ENCODE measurements at places on chromosomes 3 and 15.

- no peak for DNase-seq
Observed at GRCh38 chr15:67090297-67091070, 25.1 kb downstream of the SMAD3 start.

DNA sequence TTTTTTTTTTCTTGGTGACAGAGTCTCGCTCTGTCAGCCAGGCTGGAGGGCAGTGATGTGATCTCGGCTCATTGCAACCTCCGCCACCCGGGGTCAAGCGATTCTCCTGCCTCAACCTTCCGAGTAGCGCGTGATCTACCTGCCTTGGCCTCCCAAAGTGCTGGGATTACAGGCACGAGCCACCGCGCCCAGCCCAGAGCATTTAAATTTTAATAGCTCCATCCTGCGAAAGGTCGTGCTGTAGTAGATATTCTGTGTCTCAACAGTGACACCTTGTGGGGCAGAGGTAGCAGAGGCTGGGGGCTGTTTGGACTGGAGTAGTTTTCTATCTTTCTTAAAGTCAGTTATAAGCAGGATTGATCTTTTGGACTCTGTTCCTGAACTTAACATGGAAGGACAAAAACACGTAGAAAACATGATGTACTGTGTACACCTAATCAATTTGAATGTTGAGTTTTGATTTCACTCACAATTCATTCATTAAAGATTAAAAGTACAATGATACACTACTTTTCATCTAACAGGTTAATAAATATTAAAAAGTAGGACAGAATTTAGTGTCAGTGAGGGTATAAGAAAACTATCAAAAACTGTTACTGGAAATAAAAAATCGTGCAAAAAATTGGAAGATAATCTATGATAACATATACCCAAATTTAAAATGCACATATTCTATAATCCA is 11.0 kb upstream of the PDCD6IP start:
- DNase-seq = peak; percentile 57

DNA sequence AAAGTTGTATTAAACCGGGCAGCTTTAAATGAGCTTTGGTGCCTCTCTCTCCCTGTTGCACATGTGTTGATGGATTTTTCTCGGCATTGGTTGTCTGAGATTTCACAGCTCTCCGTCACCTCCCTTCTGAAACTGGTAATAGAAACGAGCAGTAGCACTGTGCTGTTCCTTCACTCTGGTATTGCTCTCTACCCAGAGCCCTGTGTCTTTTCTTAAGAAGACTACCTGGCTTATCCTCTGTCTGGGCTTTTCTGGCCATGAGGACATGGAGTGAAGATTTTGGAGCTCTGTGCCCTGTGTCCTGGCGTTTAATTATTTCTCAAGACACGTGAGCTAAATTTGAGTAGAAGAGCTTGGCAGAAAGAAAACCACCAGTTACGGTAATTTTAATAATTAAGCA is 209.6 kb upstream of the EIF1B start:
- no peak for DNase-seq

DNA sequence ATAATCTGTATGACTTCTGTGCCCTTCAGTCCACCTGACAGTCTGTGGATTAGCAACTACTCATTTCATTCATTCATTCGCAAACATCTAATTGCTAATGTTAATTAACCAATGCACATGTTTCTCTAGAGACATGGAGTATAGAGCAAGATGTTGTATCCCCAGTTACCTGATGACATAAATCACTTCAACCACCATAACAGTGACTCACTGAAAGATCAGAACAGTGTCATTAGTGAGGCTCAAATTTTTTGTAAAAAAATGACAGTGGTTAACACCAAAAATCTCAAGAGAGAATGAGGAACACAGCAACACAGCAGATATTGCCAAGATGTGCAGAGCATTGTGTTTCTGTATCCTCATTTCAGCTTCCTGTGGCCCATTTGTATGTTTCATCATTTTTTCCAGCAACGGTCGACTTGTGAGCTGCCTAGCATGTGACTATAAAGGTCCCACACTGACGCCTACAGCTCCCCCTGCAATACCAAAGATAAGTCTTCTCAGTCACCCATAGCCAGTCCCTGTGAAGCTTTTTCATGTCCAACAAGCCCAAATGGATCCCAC is 3.7 kb upstream of the PLD1 start:
- DNase-seq = no peak

GRCh38 chr3:55774856-55775255 is 287.8 kb upstream of the WNT5A start:
- DNase-seq = no peak

GRCh38 chr3:98592345-98592935 is 971 bp downstream of the CPOX start:
- no peak for DNase-seq

DNA sequence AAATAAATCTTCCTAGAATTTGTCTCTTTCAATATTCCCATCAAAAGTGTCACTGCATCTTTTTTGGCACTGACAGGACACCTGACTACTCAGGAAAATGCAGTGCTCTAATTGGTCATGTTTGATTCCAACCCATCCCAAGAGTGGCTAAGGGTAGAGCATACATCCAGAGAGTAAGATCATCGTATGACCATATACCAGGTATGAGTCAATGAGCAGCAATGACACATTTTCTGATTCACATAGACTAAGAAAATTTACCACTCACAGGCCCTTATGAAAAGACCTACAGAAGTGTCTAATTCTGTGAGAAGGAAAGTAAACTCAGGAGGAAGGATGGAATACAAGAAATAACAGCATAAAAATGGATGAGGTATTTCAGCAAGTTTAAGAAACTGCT is 434.2 kb downstream of the ZIC1 start:
- no peak for DNase-seq

GRCh38 chr3:68809596-68809995 is 122.8 kb downstream of the TAFA4 start:
- DNase-seq = no peak

- DNase-seq = no peak
Observed at GRCh38 chr3:188294823-188295487, 141.0 kb downstream of the LPP start.

DNA sequence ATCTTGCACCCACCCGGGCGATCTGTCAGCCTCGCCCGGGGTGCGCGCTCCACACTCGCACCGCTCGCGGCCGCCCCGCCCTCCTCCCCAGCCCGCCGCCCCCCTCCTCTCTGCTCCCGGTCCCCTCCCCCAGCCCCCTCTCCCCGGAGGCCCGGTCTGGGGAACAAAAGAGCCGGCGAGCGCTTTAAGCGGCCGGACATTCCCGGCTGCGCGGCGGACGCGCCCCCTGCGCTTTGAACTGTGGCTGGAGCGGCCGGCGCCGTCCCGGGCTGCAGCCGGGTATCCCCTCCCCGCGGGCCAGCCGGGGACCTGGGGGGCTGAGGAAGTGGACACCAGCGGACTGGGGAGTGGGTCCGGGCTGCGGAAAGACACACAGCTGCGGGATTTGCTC is at the start of gene IGDCC3:
TSS of gene IGDCC3 (minus strand) at position 27 of the 391 bp plus-strand sequence. CDS start 214 bp downstream, outside the sequence.
- DNase-seq = no peak

DNA sequence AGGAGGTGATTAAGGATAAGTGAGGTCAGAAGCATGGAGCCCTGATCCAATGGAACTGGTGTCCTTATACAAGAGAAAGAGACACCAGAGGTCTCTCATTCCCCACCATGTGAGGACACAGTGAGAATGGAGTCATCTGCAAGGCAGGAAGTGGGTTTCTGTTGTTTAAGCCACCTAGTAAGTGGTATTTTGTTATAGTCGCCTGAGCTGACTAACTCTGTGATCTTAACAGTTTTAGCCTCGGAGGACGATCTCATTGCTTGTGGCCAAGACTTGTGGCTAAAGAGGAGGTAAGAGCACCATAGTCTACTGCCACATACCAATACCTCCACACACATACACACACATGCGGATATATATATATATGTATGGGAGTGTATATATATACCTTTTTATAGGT is 73.8 kb downstream of the MCTP2 start:
- DNase-seq = no peak

DNA sequence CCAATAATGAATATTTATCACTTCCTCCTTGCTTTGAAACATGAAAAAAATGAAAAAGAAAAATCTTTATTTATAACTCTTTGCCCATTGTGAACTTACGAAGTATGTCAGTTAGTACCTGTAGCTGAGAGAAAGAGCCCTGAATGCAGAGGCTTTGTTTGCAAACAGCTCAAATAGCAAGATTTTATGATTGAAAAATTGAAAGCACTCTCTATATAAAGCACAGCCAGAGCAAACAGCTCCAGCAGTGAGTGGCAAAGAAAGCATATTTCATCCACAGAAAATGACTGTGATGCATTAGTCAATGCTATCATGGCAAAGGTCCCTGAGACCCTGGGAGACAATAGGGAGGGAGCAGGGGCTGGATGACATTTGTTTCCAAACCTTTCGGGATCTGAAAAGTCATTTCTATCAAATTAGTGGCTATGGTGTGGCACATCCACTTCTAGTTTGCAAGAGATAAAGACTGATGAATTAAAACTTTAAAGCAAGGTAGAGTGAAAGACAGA is 576.1 kb downstream of the OTOL1 start:
- DNase-seq = no peak

GRCh38 chr3:103406320-103406850 is 971.6 kb downstream of the ZPLD1 start:
- DNase-seq = no peak

DNA sequence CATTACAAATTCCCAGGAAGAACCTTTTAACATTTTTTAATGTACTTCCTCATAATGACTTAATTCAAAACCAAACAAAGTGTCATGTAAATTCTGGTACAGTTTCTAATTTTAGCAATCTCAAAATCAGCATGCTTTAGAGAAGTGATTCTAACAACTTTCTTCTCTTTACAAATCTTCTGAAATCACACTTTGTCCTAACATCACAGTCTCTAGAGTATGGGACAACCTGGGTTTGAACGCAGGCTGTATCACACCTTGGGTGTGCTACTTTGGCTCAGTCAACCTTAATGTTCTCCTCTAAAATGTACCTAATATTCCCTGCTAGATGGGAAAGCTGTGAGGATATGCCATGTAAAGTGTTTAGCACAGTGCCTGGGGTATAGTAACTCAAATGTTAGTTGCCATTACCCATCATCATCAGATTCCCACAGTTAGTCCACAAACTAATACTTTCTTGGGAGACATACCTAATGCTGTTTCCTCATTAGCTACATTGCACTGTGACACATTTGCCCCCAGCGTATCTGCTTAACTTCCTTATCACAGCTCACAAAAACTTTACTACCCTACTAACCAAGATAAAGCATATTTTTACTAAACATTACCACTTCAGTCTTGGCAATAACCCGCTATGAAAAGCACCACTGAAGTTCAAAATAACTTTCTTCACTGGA is 3.1 kb downstream of the TSPAN3 start:
- DNase-seq = no peak

DNA sequence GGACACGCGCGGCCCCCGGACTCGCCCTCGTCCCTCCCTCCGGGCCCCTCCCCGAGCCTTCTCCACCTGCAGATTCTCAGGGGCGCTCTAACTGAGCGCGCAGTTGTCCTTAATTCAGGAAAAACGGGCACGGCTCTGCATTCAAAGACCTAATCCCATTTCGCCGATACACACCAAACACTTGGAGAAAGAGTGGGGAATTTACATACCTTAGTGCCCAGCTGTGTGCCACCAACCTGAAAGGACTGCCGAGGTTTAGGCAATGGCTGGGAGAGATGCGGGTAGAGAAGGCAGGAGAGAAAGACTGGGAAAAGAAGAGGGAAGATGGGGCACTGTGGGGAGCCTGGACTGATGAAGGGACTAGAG is 21.8 kb downstream of the IGDCC3 start:
- DNase-seq = no peak

Measured in activated CD4-positive, alpha-beta T cell treated with anti-CD3 and anti-CD28 coated beads, Interleukin-2, amount 50 U/mL, for 48 hours (primary cell).